NCI-H69 (cell line): ENCODE measurements at places on chromosomes 3 and 15.

DNA sequence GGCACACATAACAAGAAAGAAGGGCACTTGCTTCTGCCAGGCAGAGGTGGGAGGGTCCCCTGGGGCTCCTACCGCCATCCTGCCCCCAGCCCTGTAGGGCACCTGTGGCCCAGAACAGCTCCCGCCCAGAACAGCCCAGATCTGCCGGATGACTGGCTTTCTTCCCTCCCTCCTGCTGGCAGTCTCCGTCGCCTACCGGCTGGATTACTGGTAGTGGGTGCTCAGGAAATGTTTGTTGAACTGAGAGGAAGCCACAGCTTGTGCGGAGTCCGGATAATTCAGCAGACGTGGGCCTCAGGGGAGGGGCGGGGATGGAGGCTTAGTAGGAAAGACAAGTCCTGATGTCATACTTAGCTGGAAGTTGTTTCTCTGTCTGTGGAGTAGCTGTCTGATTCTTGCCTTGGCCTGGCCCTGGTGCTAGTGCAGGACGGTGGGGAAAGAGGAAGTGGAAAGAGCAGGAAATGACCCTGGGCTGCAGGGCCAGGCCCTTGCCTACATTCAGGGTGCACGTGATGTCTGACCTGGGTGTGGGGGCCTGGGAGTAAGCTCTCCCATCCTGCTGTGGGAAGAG lies 6.7 kb downstream of the CCDC9B start:
- DNase-seq, result peak; percentile 89

DNA sequence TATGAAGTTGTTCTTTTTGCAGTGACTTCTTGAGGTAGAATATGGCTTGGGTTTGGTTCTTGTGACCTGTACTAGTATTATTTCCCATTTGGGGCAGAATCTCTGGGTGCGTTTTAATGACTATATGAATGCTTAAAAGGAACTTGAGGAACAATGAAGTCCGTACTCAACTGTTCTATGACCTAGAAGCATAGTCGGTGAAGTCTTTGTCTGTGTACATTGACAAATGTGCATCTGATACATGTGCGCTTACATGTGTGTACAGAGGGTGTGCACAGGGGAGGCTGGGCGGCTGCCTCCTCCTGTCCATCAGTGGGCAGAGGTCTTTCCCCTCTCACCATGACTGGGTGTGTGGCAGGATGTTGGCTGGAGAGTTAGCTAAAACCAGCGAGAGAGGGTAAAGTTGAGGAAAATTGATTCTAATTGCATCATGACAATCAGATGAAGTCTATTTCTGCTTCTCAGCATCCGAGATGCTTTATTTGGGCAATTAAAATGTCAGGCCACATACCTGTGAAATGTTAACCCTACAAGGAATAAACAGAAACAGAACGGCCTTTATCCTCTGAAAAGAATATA lies 1.0 kb upstream of the NR2F2 start:
- DNase-seq, result no peak

DNA sequence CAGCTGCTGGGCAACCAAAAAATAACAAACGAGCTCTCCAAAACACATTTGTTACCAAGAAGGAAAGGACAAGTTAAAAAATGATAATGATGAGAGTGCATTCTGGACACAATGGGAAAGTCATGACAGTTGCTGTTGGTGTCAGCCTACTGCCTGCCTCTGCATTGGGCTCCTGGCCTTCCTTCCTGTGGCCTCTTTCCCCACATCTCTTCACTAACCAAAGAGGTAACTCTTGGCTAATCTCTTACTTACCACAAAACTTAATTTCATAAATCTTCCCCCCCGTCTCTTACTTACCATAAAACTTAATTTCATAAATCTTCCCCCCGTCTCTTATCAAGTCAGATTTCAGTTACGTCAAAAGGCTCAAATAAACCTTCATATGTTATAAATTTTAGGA lies 58.6 kb downstream of the AGTR1 start:
- DNase-seq, result no peak

- no peak for DNase-seq
Observed at GRCh38 chr15:35618260-35619188, 72.6 kb upstream of the DPH6 start.

DNA sequence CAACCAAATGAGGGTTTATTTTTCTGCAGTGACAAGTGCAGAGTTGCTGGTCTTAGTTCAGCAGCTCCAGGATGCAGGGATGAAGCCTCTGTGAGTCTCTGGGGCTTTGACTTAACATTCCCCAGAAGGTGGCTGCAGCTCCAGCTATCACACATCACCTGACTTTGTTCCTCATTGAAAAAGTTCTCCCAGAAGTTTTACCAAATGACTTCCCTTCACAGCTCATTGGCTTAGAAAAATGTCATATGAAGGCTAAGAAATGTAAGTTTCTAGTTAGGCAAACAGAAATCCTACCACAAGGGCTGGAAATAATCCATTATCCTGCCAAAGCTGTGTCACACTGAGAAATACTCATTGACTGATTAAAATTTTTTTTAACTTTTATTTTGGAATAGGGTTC lies 184.9 kb downstream of the MINAR1 start:
- no peak for DNase-seq

GRCh38 chr15:51600114-51600513 lies 22.5 kb downstream of the DMXL2 start:
- DNase-seq, result no peak

GRCh38 chr15:31273258-31273941 lies 53.2 kb upstream of the KLF13 start:
- DNase-seq, result no peak

DNA sequence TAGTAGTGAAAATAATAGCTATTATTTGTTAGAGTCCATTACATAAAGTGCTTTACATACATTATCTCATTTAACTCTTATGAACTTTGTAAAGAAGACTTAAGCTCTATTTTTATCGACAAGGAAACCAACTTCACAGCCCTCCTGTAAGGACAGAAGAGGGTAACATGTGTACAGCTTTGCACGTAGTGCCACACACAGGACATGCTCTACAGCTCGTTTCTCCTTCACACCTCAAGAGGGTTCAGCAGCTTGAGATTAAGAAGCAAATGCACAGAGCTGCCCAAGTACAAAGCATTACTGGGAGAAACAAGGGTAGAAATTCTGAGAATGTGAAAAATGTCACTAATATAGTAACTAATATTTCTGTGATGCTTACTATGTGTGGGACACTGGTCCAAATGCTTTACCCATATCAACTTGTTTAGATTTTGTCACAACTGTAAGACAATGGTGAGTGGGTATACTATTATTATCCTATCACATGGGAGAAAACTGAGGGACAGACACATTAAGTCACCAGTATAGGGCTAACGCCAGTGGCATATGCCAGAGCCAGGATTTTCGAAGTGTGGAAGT lies 327.8 kb downstream of the CTNNB1 start:
- no peak for DNase-seq

GRCh38 chr15:79954661-79955060 lies 16.3 kb downstream of the BCL2A1 start:
- no peak for DNase-seq

DNA sequence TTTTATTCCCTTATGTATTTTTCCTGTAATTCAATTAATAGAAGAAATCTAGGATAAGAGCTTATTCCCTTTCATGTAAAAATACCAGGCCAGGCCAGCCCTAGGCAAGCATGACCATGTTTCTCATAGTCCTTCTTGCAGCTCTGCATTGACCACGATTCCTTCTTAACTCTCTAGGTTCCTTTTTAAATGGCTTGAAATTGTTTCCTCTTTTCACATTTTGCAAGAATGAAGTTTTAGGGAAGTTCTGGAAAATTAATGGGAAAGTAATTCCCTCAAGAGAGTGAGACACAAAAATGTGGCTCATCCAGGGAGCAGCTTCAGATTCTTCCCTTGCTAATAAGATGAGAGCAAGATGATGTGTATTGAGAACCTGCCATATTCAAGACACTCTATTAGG lies 116.5 kb upstream of the FGF7 start:
- DNase-seq, result no peak

DNA sequence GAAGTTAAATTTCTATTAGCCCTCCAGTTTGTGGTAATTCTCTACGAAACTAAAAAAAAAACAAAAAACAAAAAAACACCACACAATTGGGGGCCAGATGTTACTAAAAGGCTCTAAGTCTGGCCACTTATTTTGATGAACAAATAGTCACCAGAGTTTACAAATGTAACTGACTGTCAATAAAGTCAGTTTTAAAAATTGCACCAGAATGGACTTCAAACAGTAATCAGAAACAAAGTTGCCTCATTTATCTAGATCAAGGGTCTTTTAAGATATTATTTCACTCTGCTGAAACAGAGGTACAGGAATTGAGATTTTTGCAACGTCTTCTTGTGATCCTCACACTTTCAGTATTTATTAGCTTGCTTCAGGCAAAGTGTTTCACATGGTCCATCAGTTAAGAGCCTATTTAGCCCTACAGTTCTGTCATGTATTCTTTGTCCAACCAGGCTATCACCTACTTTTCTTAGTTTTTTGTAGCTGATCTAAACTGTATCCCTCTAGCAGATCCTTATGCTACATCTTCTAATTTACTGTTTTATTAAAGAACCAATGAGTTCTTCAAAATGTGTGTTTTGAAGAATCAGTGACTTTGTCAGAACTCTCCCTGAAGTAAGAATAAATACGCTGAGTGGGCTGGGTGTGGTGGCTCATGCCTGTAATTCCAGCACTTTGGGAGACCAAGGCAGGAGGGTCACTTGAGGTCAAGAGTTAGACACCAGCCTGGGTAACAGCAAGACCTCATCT lies 74.7 kb downstream of the ANKRD28 start:
- no peak for DNase-seq

DNA sequence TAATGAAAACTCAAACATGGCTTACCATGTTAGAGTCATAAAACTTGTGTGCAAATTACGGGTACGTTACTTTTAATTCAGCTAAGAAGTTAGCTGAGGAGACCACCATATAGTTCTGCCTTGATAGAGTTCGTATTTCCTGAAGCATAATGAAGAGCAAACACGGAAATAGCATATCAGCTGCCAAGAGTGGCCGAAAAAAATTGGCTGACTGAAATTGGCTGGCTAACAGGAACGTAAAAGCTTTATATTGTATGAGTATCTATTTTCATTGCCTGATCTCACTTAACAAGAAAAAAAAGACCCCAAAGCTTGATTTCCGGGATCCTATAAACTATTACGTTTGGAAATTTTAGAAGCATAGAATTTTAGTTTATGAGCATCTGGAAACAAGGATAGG lies 1222.9 kb downstream of the ZPLD1 start:
- no peak for DNase-seq

DNA sequence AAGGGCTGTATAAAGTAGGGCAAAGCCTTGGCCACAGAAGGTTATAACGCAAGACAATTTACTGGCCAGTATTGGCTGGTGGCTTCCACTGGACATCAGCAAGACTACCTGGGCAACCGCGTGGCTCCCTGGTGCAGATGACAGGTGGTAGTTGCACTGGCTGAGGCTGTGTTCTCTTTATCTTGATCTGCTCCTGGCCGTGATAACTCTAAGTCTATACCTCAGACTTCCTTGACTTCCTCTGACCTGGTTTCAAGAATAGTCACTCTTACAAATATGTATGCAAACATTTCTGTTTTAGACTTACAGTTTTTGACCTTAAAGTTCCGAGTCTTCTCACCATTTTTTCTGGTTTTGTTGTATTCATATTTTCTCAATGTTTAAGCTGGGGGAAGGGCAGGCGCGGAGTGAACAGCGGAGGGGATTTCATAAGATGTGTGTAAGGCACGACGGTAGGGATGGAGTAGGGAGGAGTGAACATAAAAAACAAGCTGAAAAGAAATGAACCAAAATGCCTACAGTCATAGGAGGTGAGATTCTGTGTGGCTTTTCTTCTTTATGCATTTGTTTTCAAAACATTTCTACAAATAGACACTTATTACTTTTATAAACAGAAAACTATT lies 15.2 kb upstream of the TMEM212 start:
- DNase-seq, result no peak

DNA sequence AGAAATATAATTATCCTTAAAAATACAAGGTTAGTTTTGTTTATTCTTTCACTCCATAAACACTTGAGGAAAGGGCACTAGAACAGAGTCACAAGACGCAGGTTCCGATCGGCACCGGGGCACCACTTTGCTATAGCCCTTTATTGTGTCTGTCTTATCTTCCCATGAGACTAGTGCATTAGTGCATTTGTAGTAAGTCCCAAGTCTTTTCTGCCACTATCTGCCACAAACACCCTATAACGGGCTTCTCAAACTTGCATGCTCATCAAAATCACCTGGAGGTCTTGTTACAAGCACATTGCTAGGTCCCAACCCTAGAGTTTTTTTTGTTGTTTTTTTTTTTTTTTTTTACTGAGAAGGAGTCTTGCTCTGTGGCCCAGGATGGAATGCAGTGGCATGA lies 213.1 kb downstream of the FOXP1 start:
- DNase-seq, result no peak

DNA sequence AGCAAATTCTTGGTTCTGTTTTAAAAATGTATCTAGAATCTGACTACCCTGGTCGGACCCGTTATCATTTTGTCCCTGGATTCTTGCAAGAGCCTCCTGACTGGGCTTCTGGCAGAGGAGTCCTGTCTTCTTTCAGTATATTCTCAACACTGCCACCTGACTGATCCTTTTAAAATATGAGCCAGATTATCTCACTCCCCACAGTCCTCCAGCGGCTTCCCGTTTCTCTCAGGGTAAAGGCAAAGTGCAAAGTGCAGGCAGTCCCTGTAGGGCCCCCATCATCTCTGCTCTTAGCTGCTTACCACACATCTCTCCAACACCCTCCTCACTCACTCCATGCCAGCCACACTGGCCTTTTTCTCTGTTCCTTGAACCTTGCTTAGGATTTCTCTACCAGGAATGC lies 28.4 kb downstream of the CRTC3 start:
- DNase-seq, result no peak

DNA sequence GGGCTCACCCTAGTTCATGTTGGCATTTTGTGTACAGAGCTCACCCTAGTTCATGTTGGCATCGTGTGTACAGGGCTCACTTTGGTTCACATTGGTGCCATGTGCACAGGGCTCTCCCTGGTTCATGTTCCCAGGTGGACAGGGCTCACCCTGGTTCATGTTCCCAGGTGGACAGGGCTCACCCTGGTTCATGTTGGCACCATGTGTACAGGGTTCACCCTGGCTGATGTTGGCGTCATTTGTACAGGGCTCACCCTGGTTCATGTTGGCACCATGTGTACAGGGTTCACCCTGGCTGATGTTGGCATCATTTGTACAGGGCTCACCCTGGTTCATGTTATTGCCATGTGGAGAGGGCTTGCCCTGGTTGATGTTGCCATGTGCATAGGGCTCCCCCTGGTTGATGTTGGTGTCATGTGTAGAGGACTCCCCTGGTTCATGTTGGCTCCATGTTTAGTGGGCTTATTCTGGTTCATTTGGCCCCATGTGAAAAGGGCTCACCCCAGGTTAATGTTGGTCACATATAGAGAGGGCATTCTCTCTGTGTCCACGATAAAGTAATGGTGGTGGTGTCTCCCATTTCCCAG lies 31.7 kb upstream of the NR2C2 start:
- DNase-seq, result peak; percentile 6
